ENCODE measurements at places on chromosomes 3 and 15.

DNA sequence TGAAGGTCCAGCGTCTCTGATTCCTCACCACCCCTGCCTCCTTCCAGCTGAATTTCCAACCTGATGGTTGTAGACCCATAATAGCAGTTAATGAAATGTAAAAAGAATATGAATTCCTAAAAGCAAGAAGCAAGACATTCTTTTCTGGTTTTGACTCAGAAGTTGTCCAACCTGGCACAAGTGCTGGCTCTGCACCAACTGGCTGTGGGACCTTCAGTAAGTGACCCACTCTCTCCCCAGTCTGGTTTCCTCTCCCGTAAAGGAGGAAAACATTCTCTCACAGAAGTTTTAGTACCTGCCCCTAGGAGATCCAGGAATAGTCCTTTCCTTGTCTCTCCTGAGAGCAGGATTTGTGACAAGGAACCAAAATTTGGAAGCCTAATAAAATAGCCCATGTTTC, 236.9 kb upstream of the TRIM42 start:
- DNase-seq, result no peak

- DNase-seq, result no peak
These were observed 96.5 kb downstream of the SMAD6 start for GRCh38 chr15:66798426-66799061.

DNA sequence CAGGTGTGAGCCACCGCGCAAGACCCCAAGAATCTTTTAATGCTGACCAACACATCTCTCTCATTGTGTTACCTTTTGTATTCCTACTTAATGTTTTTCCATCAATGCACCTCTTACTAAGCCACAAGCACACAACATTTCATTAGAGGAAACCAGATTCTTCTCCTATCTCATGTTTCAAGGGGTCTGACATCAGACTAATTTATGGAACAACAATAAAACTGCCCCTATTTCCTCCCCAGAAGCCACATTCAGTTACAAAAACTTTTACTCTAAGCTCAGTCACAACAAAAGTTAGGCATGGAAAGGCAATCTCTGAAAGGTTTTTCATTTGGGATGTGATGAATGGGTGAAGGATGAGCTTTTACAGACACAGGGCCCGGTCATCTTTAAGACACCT, 251.8 kb downstream of the MAGI1 start:
- no peak for DNase-seq

DNA sequence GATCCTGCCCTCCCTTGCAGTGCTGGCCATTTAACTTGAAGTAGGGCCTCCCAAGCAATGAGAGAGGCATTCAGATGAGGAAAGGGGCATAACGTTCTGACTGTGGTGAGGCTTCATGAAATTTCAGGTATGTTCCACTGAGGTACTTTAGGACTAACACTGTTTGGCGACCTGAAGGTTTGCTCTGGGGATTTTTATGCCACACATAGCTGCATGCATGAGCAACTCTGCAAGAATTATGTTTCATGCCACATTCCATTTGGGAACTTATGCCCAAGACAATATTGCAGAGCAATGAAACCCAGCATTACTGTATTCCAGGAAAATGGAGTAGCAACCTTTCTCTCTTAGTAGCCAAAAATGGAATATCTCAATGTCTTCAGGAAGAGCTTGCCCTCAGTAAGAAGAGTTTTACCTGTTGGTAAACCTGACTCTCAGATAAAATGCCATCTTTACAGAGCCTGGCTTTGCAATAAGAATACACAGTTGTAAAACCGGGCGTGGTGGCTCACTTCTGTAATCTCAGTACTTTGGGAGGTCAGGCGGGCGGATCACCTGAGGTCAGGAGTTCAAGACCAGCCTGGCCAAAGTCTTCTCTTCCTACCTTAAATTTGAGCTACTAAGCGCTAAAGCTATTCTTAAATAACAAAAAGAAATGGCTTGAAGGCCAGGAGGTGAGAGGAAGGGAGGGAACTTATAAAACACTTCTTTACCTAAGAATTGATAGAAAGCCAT, 16.7 kb upstream of the TBL1XR1 start:
- no peak for DNase-seq

- DNase-seq, result no peak
These were observed 48.6 kb downstream of the ZDHHC3 start for GRCh38 chr3:44927371-44927770.

GRCh38 chr3:132231633-132232032, 85.6 kb upstream of the ACP3 start:
- no peak for DNase-seq

GRCh38 chr3:14834121-14834520, 15.4 kb downstream of the FGD5 start:
- no peak for DNase-seq

DNA sequence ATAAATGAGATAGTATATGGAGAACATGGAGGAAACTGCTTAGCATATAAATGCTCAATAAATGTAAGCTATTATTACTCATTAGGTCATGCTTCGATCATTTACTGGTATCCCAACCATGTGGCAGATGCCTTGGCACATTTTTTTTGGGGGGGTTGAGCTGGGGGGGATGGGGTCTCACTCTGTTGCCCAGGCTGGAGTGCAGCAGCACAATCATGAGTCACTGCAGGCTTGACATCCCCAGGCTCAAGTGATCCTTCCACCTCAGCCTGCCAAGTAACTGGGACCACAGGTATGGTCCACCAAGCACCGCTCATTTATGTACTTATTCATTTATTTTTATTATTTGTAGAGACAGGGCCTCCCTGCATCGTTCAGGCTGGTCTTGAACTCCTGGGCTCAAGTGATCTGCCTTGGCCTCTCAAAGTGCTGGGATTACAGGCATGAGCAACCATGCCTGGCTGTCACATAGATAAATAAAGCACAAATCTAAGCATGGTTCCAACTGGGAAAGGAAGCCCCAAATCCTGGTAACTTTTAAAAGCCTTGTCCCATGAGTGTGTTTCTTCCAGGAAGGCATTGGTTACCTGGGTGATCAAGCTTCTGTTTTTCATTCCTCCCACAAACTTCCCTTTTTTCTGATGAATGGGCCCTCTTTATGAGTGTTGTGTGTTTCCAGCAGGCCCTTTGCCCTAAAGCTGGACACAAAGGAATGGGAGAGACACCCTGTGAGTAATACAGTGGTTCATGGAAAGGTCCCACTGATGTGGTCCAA, 147.4 kb upstream of the UMPS start:
- DNase-seq, result no peak

DNA sequence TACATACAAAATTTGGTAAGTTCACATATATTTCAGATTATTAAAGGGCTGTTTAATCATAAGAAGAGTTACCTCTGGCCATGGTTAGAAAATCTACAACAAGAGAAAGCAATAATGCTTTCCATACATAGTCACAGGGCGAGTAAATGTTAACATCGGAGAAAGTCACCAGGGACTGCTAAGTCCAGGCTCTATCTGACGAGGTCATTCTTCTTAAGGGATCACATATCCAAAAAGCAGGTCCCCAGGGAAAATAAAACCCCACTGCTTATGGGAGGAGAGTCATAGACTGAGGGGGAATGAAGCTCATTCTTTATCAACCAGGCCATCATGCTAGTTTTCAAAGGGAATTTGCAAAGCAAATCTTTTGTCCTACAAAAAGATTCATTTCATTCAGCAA, 3.1 kb downstream of the PCYT1A start:
- no peak for DNase-seq

DNA sequence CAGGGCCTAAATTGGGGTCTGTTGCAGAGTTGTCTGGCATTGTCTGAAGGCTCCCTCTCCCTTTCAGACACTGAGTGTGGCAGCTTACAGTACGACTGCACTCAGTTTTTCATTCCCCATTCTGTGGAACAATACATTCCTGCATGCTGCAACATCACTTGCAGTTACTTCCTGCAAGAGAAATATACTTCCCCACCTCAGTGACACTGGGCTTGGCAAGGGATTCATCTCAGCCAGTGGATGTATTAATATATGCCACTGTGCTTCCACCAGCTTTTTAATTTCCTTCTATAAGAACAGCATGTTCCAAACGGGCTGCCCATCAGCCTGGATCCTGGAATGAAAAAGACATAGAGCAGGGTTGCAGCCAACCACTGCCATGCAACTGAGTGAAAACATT, 23.1 kb downstream of the B3GALNT1 start:
- DNase-seq, result no peak

DNA sequence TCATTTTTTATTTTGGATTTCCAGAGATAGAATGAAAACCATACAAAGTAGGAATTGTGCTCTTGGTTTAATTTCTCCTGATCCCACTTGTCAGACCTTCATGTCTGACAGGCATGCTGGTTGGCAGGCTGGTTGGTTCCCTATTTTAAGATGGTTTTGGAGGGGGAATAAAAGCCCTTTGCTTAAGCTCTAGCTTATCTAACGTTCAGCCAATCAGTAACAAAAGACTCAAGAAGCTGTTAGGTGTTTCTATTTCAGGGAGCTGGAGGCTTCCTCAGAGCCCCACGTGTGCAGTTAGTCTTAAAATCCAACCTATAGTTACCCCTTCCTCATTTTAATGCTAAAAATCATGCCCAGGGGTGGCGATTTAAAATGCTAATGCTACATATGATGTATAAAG, 40.5 kb upstream of the XIRP1 start:
- no peak for DNase-seq

- no peak for DNase-seq
These were observed 78.9 kb downstream of the SLTM start for GRCh38 chr15:58854593-58854992.
